Brain microvascular endothelial cell (primary cell): ENCODE measurements at places on chromosomes 5 and 9.

- DNase-seq: no peak
Observed at GRCh38 chr9:2227144-2227867, 212.2 kb downstream of the SMARCA2 start.

- DNase-seq: no peak
Observed at GRCh38 chr9:94630833-94631232, 8.5 kb downstream of the FBP1 start.

DNA sequence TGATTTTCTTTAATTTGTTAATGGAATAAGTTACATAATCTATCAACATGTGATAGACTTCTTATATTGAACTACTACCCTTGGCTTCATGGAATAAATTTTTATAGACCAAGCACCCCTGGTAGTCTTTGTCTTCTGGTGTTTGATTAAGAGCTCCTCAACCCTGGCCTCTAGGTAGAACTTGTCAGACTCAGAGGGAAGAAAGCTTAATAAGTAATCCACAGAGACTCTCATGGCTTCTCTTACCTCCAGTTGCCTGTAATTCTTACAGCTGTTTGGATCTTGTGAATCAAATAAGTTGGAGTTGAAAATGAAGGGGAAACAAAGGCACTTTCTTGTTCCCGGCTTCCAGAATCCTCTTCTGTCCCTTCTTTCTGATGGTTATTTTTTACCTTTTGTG, 7.0 kb upstream of the GPR21 start:
- DNase-seq: no peak

GRCh38 chr5:117235786-117236185, 661.2 kb upstream of the SEMA6A start:
- no peak for DNase-seq

DNA sequence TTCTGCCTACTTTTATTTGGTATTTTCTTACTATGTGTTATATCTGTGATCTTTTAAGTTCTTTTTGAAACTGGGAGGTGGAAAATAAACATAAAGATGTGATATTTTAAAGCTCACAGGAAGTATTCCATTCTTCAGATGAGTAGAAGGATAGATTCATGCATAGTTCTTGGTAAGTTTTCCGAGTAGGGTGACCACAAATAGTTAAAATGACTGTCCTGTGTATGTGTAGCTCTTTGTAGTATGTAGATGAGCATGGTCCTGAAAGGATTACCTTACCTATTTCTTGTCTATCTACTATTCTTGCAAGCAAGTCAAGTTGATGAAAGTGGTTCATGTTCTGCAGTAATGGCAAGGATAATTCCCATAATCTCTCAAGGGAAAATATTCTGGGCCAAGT, 47.7 kb downstream of the SRFBP1 start:
- DNase-seq: no peak

GRCh38 chr5:72125941-72126620, 18.8 kb downstream of the MAP1B start:
- DNase-seq: no peak

GRCh38 chr9:30301271-30301963, 2083.0 kb upstream of the ACO1 start:
- DNase-seq: no peak

DNA sequence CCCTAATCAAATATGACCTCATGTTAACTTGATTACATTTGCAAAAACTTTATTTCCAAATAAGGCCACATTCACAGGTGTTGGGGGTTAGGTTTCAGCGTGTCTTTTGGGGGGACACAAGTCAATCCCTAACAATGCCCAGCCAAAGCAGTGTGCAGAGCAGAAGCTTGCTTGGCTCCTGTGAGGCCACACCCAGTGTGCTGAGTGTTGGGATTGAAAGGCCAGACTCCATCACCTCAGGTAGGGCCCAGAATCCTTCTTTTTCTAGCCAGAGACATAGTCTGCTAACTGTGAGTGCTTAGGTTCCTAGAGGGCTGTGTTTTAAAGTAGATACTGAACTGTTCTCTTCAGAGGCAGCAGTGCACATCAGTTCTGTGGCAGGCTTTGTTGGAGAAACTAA, 27.9 kb downstream of the KDM4C start:
- no peak for DNase-seq

DNA sequence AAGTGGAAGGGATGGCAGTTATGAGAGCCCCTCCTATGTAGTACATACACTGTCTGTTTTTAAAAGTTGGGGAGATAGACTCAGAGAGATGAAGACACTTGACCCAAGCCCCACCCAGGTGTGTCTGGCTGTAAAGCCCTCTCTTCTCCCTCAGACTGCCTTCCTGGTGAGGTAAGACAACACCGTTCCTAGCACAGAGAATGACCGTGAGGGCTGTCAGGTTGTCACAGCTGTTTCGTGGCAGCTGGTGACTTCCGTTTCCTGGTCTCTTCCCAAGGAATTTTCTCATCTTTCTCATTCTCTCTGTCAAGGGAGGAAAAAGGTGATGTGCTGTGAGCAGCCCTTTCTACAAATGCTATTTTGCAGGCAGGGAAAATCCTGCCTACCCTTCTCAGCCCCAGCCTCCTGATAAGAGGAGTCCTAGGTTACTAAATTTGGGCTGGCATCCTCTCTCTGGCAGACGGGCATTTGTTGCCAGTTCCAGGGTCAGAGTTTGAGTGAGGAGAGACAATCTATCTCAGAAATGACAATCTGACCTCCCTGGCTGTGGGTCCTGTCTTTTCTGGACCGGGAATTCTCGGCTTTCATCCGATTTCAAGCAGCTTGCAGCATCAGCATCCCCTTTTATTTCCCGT, 263.5 kb upstream of the PANK3 start:
- DNase-seq: no peak

DNA sequence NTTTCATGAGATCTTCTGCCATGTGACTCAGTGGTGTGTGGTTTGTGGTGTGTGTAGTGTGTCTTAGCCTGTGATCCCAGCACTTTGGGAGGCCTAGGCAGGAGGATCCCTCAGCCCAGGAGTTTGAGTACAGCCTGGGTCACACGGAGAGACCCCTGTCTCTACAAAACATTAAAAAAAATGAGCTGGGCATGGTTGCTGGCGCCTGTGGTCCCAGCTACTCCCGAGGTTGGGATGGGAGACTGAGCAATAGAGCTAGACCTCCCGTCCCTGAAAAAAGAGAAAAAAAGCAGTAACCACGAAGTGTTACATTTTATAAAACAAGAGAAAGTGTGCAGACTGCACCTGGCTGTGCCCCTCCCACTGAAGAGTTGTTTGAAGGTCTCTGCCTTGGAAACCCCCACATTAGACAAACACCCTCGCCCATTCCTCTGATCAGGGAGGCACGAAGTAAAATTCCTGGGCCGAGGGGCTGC, 21.2 kb upstream of the RNU6ATAC start:
- DNase-seq: no peak

GRCh38 chr9:126151031-126151685, 175.5 kb upstream of the MVB12B start:
- DNase-seq: no peak

DNA sequence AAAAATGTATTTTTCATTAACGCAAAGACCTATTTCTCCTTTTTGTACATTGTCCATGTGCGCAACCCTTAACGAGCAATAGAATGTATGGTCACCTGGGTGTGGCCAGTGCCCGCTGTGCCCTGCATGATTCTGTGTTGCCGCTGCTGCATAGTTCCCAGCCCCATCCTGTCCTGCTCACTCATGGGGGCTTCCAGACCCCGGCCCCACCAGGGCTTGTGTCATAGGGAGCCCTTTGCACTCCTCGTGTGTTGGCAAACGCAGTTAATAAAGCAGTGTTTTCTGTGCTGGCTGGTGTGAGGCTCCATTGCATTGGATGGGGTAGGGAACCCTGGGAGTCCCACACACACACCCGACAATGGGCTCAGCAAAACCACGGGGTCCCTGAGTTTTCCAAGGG, 49.7 kb downstream of the SAR1B start:
- no peak for DNase-seq

GRCh38 chr5:169286572-169287300, 14.2 kb downstream of the SLIT3 start:
- no peak for DNase-seq

DNA sequence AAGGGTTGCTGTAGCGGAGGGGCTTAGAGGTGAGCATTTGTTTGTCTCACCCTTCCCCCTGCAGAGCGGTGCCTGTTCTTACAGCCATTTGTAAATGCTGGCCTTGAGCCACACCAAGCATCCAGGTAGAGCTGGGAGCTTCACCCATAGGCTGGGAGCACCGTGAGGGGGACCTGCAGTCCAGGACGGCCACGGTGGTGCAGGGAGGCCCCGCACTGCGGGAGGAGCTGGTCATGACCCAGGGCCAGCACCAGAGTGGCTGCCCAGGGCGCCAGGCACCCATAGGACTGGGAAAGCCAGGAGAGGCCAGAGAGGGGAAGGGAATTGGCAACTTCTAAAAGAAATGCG, 197.3 kb upstream of the ADAMTS16 start:
- DNase-seq: no peak

DNA sequence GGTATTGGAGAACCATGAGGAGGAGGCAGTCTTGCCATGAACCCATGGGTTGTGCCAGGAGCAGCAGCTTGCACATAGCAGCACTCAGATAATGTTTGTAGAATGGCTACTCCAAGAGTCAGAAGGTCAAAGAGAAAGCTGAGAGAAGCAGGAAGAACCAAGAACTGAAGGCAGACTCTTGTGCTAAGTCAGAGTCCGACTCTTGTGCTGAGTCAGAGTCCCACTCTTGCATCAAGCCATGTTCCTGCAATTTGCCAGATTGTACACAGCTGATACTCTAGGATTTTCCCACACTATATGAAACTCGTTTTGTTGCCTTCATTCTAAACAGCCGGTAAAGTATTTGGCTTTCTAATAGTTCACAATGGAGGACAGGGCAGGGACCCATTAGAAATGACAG, 26.2 kb upstream of the HSPA9 start:
- DNase-seq: peak; percentile 65

GRCh38 chr9:108153416-108153815, 663.8 kb upstream of the KLF4 start:
- no peak for DNase-seq

DNA sequence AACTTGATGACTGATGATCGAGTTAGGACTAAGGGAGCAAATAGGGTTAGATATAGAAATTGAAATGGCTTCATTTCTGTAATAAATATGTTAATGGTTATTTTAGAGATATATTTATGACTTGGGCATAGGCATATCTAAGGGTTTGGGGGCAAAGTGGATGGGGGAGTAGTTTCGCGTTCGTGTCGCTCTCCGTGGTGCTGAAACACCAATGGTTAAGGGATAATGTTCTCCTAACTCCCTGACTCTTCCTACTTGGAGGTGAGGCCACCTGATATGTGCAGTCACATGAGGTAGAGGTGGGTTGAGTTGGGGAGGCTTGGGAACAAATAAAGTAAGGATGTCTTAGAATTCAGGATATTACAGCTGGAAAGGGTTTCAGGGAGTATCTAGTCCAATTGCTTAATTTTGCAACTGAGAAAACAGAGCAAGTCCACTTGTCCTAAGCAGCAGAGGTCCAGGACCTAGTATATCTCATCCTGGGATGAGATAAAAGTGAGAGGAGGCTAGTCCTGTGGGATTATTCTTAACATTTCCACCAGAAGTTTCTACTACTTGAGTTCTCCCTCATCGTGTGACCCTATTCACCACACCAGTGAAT, 44.0 kb upstream of the MAP1B start:
- peak; percentile 7 for DNase-seq

DNA sequence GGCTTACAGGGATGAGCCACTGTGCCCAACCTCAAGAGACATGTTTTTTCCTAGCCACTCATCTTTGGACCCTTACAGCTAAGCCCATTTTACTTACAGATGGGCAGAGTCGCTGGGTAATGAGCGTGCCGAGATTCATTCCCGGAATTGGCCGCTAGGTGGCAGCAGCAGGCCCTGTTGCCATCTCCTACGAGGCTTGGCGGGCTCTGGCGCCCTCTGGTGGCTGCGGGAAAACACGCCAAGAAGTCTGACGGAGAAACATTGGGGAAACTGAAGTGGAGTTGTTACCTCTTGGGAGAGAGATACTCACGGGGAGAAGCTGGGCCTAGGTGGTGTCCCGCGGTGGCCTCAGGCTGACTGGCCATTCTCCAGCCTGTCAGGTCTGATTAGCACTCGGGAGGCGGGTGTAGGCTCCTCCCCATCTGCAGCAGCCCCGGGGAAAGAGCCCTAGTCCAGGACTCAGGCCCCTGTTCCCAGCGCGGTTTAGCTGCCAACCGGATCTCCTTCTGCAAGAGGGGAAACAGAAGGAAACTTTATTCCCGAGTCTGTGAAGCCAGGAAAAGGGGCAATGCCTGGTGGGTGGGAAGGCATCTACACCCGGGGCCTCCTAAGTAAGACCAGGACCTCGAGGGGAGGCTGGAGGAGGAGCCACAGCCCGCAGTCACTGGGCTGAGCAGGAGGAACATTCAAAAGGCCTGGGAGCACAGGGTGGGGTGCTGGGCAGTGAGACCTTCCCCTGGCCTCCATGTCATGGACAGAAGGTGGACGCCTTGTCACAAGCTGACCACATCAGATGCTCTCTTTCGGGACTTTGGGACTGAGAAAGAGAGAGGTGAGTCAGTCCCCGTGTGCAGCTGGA, 9.7 kb downstream of the PTGES2 start:
- DNase-seq: peak; percentile 87

DNA sequence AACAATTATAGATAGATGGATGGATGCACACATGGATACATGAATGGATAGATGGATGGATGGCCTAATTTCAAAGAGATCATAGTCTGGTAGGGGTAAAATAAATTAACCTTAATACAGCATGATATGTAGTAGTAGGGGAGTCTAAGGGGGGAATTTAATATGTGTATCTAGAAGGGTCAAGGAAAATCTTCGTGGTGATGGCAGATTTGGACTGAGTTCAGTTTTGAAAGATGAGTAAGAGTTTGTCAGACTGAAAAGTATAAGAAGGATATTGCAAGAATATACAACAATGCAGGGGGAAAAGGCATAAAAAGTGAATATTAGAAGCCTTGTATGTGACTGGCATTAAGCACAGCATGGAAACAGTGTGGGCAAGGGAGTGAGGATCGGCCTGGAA, 98.7 kb downstream of the ZNF462 start:
- peak; percentile 36 for DNase-seq

GRCh38 chr5:177523711-177524538, 7.2 kb upstream of the DDX41 start:
- no peak for DNase-seq

GRCh38 chr5:60332244-60333004, 367.5 kb downstream of the DEPDC1B start:
- DNase-seq: peak; percentile 38

DNA sequence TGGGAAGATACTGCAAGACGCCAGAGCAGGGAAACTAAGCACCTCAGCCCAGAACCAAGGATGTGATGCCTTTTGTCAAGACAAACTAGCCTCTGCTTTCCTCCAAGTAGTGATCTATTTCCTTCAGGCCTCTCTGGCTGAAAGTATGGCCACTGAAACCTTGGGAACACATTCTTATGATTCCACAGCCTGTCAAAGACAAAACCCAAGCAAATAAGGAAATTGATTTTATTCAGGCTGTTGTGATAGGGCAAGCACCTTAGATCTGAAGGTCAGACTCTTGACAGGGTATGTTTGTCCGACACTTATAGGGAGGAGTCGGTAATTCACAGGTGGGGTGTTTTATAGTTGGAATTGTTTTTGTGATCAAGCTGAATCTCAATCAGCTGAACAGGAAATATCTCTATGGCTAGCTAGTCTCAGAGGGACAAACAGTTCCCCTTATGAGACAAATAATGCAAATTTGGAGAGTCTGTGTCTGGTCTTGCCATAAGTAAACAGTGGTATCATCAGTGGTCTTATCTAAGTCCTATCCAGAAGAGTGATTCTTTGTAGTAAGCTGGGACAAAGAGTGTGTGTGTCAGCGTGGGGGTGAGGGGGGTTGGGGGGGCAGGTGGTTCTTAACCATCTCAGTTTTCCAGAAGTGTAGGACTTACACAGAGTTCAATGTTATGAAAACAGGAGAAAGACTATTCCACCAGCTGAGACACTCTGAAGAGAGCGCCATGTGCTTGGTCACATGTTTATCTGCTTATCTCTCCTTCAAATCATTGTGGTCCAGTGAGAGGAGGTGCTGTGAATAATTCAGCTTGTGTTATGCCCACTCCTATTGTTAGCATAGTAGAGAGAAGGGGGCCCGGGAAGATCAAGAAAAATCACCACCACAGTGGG, 6.7 kb upstream of the ZCCHC10 start:
- no peak for DNase-seq
